Dorsolateral prefrontal cortex (tissue), 122 donors: ENCODE measurements at places on chromosomes 7 and 10.
A peak's percentile ranks its signal among the peaks of the same experiment; 100 is the strongest.

DNA sequence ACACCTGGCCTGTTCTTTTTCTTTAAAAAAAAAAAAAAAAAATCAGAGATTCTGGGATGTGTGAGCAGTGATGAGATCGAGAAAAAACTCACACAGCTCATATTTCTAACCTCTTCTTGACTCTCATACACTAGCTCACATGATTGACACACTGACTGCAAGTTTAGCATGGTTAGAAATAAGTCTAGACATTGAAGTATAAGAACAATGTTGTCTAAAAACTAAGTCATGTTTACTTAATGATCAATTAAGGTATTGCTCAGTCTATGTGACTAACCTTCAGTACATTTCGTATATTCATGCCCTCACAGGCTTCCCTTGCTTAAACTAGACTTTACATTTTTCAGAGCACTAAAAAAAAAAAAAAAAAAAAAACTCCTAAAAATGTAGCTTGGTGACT is 775.1 kb downstream of the GATA3 start:
- DNase-seq: no peak

DNA sequence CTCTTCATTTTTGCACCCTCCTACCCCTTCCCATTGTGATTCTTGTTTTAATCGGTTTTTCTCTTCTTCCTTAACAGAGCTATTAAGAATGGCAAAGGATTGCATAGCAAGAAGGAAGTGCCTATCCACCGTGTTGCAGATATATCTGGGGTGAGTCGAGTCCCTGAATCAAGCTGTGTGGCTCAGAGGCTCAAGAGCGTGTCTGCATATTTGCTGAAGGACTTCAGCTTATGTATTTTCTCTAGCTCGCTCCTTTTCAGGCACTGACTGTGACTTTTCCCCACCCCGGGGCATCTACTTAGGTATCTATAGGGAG is 126.6 kb downstream of the LRRC4 start:
- no peak for DNase-seq

- DNase-seq: no peak
Observed at GRCh38 chr10:122171302-122172075, 99.6 kb upstream of the BTBD16 start.

GRCh38 chr7:120583899-120584586 is 273.9 kb downstream of the TSPAN12 start:
- no peak for DNase-seq

DNA sequence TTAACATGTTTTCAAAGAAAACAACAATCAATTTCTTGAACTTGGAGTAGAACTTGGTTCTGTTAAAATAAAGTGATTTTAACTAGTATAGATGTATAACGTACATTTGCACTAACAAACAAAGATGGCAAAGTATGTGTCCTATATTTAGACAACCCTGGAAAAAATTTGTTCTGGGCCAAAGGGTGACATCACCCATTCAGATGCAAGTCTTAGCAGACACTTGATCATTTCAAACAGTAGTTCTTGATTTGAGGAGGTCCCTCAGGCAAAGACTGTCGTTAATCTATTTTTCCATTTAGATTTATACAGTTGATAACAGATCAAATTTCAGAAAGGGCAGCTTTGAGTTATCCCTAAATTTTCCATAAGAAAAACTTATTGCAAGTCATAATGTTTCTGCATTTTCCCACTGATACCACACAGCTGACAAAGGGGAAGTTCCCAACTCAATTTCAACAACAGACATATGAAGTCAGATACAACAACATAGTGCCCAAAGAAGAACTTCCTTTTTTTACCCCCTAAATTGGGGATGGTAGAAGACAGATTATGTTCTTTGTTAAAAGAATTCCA is 5.2 kb downstream of the NMT2 start:
- no peak for DNase-seq

GRCh38 chr10:70594161-70594560 is 8.4 kb downstream of the PRF1 start:
- no peak for DNase-seq

DNA sequence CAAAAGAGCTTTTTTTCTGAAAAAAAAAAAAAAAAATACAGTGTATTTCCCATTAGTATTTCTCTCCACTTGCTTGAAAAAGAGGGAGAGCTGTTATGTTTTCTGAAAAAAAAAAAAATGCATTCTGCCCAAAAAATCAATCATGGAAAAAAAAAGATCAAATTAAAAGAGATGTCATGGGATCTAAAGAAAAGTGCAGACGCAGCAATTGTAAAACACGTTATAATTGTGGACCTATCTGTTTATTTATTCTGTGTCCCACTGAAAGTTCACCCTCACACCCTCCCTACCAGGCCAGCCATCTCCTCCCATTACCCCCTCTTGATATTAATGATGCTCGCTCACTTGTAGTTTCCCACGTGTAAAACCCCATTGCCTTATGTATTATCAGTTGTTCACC is 674.0 kb upstream of the C7orf33 start:
- DNase-seq: no peak

DNA sequence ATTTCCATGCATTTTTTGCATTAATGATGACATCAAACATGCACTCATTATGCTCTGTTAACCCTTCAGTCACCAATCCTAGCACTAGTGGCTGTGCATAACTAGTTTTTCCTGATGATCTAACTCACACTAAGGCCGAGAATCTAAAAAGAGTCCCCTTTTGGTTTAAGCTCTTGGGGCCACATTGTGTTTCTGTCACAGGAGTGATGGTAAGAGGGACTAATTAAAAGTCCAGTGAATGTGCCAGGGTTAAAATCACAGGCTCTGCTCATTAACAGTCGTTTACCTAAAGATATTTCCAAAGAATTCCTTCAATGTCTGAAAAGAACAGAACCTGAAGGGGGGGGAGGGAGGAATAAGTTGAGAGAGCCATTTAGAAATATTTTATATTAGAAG is 359.0 kb upstream of the ANKRD30A start:
- no peak for DNase-seq

DNA sequence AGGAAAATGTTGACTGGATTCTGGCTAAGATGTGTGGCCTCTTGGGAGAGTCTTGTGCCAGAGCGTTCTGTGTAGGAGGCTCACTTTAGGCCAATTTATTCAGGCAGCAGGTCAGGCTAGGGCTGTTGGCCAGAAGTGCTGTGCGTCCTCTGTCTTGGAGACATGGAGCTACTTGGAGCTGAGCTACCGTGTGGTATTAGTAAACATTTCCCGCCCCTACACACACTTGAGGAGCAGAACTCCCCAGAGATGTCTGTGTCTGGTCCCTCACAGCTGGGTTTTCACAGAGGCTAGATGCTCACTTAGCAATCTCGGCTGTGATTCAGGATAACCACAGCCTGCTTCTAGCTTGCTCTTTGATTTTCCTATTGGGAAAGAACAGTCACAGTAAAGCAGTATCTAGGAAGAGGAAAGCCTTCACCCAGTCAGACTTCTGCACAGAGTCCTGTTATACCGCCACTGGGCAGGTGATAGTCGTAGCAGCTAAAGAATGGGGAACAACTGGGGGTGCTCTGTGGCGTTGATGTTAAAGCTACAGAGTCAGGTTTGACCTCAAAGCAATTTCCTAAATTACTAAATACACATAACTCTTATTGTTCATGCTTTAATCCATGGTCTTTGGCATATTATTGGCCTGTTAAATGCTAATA is 86.7 kb downstream of the MDFIC start:
- no peak for DNase-seq

- no peak for DNase-seq
Observed at GRCh38 chr7:157312941-157313340, 23.9 kb upstream of the DNAJB6 start.

GRCh38 chr10:84156768-84157167 is 16.8 kb upstream of the GPR15LG start:
- no peak for DNase-seq

DNA sequence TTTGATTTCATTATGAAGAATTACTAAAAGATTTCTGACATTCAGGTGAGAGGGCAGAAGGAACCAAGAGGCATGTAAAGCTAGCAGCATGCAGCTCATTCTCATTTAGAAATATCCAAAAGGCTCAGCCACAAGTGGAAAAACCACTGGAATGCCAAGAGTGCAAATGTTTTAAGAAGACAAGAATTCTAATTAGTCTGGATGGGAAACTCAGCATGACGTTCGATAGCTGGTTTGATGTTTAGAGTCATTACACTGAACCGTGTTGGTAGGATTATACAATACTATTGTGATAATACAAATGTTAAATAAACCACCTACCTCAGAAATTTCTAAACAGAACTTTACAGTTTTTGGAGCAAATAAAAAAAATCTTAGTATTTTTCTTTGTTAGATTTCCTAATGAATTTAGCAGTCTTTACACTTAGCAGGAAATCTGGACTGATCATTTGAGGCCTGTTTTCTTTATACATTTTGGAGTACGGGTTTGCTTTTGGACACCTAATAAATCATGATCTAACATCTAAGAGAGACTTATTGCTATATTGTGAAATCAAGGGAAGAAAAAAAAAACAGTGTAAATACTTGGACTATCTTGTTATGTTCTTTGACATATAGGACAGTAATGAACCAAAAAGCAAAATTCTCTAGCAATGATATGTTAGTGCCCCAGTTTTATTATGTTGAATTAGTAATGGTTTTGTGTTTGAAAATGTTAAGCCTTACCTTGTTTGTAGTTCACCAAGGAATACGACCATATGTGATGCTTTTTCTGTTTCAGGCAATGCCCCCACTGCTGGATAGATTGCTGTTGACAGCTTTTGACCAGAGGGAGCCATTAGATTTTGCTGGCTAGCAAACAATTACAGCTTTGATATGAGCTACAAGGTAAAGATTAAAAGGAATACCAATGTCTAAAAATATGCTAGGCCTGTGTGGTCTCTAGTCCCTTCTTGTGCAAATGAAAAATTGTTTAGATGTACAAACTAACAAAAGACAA is 354.1 kb upstream of the SEMA3A start:
- no peak for DNase-seq

DNA sequence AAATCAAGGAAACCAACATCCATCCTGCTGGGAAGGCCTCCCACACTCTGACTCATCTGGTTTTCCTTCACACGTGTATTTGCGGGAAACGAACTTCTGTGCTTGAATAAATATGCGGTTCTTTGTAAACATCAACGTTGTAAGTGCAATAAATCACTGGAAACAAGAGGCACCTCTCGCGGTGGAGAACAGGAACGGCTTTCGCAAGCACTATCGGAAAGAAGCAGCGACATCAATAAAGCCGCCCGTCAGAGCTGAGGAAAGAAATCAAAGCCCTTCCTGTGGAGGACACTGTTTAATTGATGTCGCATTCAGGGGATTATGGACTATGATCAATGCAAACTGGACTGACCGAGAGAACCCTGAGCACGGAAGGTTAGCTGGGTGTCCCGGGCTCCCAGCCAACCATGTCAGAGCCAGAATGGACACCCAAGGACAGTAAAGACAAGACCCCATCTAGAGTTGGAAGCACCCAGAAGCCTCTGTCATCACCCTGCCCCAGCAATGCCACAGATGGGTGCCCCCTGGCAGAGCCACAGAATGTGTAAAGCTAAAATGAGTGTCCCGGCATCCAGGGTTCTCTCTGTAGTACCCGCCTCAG is 37.6 kb downstream of the OAT start:
- no peak for DNase-seq

- DNase-seq: peak; percentile 79
Observed at GRCh38 chr10:29409241-29410054, 120.6 kb downstream of the LYZL1 start.

DNA sequence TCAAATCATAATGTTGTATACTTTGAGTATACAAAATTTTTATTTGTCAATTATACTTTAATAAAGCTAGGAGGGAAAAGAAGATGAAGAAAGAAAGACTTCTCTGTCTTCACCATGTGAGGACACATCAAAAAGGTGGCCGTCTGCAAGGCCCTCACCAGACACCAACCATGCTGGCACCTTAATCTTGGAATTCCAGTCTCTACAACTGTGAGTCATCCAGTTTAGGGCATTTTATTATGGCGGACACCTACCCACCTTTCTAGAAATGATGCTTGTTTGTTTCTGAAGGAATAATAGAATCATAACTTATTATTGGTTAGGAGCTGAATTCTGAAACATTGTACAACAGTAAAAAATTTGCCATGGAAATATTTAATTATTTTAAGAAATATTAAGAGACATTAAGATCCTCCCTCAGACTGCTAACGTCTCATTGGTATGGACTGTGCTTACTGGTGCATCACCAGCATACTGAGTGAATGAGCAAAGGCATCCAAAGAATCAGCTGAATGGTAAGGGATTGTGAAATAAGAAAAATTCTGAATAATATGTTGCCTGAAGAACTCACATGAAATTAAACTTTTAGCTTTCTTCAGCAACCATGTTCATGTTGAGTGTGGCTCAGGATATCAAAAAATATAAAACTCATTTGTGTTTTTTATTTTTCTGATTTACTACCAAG is 536.6 kb downstream of the HTR7 start:
- no peak for DNase-seq

- no peak for DNase-seq
Observed at GRCh38 chr10:1516492-1517165, 220.7 kb downstream of the ADARB2 start.

DNA sequence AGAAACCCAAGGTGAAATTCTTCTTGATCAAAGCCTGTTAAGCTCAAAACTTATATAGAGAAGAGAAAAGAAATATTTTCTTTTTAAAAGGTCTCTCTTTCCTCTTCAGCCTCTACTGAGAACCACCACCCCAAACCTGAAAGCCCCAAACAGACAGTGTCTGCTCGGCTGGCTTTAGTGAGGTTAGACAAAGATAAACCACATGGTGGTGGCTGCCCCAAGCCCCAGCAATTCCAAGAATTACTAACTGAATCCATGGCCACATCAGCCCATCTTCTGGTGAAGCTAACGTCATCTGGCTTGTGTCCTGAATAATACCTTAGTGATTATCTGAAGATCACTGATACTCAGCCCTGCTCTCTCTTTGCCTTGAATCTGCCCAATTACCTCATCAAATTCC is 275.0 kb downstream of the ELMO1 start:
- DNase-seq: no peak

GRCh38 chr10:19775296-19775695 is 40.9 kb upstream of the PLXDC2 start:
- no peak for DNase-seq

DNA sequence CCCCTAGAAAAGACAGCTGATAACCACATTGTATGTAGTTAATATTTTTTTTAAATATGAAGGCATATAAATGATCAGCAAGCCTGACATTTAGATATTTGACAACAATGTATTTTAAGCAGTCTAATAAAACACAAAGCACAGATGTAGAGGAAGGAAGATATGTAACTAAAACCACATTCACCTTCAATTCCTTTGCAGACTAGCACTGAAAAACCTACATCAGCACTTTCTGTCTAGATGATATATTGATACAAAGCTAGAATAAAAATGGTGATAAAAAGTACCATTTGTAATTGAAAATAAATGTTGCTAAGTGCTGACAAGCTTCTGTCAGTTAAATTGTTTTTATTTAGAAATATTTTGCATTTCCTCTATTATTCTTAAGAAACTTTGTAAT is 153.6 kb downstream of the IMMP2L start:
- DNase-seq: no peak
